ENCODE measurements at places on chromosomes 16 and 17.
A peak's percentile ranks its signal among the peaks of the same experiment; 100 is the strongest.

GRCh38 chr16:66543541-66543940 is 6.4 kb downstream of the TK2 start:
- no peak for DNase-seq

DNA sequence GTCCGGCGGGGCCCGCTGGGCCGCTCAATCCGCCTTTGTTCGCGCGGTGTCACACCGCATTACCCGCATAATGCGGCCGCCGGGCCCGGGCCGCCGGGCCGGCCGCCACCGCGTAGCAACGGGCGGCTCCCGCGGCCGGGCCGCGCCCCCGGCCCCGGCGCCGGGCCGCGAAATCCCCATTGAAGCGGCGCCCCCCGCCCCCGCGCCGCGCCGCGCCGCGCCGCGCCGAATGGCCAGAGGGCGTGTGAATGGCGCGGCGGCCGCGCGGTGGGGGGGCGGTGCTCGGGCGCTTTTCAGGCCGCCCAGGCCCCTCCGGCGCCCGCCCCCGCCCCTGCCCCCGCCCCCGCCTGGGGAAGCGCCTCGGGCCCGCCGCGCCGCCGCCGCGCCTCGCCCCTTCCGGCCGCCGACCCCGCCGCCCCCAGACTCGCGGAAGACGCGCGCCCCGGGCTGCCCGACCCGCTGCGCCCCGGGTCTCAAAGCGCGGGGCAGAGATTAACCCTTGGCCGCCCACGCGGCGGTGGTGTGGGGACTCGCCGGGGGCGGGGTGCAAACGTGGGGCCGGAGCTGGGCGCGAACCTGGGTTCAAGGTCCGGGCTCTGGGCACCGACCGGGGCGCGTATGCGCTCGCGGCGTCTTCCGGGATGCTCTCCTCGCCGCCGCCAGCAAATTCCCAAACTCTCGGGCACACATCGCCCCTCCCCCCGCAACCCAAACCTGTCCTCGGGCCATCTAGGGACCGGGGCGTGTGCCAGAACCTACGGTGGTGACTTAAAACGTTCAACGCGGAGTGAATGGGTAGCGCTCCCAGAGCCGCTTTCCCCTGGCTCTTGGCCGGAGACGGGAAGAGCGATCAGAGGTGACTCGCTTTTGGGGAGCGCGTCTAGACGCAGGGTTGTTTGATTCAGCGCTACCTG is 46.7 kb downstream of the WNT3 start:
- DNase-seq: no peak

GRCh38 chr17:4492721-4493561 is 5.7 kb upstream of the SPNS2 start:
- DNase-seq: no peak

DNA sequence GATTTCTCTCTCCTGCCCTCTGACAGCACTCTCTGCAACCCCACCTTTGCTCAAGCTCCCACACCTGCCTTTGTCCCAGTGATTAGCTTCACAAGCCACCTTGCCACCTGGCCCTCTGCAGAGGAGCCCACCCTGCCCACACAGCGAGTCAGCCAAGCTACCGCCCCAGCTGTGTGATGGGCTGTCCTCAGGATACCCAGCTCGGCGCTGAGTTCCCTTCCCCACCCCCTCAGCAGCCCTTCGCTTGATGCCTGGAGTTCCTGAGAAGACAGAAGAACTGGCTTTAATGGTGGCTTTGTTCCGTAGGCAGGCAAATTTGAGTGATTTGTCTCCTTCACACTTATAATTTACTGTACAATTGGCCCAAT is 266.4 kb downstream of the CBLN1 start:
- DNase-seq: no peak

DNA sequence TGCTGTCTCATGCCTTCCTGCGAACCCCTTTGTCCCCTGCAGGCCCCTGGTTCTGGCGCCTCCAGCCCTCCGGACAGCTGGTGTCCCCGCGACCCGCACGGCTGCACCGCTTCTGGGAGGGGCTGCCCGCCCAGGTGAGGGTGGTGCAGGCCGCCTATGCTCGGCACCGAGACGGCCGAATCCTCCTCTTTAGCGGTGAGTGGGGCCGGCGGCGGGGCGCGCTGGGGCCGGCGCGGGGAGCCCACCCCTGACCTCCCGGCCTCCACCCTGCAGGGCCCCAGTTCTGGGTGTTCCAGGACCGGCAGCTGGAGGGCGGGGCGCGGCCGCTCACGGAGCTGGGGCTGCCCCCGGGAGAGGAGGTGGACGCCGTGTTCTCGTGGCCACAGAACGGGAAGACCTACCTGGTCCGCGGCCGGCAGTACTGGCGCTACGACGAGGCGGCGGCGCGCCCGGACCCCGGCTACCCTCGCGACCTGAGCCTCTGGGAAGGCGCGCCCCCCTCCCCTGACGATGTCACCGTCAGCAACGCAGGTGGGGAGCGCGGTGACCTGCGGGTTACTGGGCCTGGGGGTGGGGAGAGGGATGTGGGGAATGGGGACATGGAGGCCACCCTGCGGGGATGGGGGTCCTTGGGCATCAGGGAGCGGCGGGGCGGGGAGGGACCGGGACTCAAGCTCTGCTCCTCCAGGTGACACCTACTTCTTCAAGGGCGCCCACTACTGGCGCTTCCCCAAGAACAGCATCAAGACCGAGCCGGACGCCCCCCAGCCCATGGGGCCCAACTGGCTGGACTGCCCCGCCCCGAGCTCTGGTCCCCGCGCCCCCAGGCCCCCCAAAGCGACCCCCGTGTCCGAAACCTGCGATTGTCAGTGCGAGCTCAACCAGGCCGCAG is 7.1 kb upstream of the IL32 start:
- peak; percentile 44 for DNase-seq

DNA sequence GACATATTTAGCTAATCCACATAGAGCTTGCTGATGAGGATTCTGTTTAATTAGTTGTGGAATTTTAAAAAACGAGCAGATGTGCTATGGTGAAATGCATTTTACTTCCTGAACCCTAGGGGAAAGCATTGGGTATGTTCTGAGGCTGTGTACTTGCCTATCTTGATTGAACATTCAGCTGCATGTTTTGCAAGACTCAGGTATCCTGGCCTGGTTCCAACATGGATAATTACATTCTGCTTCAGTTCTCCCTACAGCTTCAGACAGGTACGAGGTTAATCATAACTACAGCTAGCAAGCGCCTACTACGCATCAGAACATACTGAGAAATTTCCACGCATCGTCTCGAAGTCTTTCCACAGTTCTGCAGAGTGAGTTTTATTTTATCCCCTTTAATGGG is 77.0 kb downstream of the HS3ST2 start:
- DNase-seq: no peak

DNA sequence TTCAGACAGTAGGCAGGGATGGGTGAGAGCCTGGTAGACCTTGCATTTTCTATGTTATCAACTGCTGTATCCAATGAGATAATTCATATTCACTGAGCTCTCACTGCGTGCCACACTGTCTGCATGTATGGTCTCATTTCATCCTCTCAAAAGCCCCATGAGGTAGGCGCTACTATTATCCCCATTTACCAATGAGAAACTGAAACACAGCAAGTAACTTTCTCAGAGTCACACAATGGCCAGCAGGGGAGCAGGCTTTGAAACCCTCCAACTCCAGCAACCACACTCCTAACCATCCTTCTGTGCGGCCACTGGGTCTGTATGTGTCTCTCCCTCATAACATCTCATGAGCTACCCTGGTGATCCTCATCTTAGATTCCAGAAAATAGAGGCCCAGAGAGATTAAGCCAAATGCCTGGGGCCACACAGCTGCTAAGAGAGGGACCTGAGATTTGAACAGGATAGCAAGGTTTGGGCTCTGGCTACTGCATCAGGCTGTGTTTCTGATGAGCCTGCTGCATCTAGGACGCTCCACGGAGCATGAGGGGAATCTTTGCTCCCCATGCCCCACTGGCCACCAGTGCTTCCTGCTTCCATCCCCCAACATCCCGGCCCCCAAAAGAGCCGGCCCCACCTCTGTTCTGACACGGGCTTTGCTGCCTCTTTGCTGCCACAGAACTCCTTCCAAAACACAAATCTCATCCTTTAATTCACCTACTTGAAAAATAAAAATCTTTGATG is 3.2 kb downstream of the CCR7 start:
- DNase-seq: peak; percentile 52

DNA sequence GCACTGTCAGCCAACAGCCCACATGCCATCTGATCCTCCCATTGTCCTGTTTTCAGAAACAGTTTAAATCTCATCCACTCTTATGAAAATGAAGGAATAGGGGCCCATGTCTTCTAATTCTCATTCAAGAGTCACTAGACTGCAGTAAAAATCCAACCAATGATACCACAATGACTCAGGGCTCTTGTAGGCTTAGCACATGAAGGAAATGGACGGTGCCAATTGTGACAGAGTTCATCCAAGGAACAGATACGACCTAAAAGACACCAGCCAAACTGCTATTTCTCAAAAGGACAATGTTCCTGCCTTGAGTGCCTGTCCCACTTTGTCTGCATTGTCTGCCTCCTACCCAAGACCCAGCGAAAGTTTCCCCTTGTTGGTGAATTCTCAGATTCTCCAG is 204.8 kb upstream of the COX10 start:
- no peak for DNase-seq

GRCh38 chr17:32493976-32494513 is 7.3 kb downstream of the CDK5R1 start:
- no peak for DNase-seq

GRCh38 chr16:64983963-64984362 is 137.9 kb downstream of the CDH11 start:
- no peak for DNase-seq

DNA sequence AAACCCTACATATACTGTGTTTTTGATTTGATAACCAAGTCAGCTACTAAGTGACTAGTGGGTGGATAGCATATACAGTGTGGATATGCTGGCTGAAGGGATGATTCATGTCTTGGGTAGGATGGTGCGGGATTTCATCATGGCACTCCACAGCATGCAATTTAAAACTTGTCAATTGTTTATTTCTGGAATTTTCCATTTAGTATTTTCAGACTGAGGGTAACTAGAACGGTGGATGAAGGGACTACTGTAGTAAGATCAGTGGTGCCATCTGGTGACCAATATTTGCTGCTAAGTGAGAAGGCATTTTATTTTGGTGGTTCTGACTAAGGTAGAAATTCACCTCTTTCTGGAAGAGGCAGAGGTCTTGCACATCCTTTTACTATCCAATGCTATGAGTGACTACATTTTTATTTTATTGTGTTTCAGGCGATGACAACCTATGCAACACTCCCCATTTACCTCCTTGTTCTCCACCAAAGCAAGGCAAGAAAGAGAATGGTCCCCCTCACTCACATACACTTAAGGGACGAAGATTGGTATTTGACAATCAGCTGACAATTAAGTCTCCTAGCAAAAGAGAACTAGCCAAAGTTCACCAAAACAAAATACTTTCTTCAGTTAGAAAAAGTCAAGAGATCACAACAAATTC is 3.1 kb downstream of the CDC6 start:
- DNase-seq: peak; percentile 14

GRCh38 chr17:45722161-45722560 is 62.0 kb upstream of the CRHR1 start:
- no peak for DNase-seq

DNA sequence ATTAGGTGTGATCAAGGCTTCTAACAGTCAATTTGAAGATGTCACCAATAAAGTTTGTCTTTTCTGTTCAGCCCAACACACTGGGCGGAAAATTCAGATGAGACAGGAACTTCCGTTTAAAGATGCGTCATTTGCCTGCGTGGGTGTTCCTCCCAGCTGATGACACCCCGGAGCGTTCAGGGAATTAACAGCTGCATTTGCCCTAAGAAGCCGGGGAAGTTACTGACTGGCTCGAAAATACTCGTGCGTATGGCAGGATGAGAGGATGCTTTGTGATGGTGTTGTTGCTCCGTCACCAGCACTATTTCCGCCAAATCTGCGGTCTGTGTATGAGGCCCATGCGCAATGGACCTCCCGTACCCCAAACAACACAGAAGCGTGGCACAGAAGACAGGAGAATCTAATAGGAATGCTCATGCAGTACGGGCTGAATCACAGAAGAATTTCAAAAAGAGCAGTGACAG is 11.9 kb upstream of the PVALEF start:
- DNase-seq: no peak

- DNase-seq: no peak
Observed at GRCh38 chr17:77697480-77698400, 260.8 kb upstream of the TNRC6C start.

DNA sequence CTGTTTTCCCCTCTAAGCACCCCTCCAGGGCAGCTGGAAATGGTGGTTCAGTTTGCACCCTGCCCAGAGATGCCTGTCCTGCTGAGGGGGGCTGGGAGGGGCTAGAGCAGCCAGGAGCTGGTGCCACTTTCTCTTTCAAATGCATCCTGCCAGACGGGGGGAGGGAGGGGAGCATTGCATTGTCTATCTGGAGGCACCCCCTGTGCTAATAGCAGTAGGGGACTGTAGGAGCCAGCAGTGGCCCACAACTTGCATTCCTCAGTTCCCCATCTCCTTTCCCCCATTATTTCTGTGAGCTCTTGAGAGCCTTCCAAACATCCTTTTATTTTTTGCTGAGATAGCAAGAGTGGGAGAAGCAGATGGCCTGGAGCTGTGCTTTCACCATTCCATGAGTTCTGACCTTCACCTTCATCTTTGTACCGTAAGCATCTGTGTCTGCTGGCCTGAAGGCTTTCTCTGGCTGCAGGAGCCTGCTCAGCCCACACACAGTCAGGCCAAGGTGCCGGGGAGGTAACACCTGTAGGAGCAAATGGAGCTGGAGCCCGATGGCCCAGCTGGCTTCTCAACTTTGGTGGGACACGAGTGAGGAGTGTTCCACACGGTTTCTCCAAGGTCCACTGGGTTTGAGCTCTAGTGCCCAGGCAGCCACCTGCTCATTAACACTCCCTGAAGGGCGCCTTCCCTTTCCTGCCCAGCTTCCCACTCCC is 5.2 kb downstream of the WFDC1 start:
- DNase-seq: no peak

DNA sequence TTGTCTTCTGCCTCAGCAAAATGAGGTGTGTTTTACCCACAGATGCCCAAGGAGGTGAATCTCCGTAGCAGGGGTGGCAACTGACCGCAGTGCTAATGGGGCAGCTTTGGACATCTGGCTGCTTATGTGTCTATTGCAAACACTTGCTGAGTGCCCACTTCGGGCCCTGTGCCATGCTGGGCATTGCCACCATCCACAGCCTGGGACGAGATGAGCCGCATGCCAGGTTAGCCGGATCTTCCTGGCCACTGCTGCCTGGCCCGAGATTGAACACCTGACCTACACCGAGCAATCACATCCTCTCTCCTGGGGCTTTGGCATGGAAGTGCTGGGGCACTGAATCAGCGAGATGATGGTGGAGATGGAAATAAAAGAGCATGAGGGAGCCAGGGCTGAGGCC is 238.7 kb downstream of the GSG1L start:
- DNase-seq: no peak

GRCh38 chr16:4184038-4184702 is 57.7 kb downstream of the SRL start:
- no peak for DNase-seq

Data from stimulated activated CD4-positive, alpha-beta T cell treated with anti-CD3 and anti-CD28 coated beads, Interleukin-4, amount 100 ng/mL, for 4 hours (primary cell).